ENCODE measurements at places on chromosomes 12 and 14. TPM values are rescaled to one million over a fixed set of nuclear protein-coding genes. Genes with fewer than 3 reads are reported as not detected.

The TBX3 gene
- total RNA-seq, result 21.3 TPM

The GPR84 gene
- total RNA-seq, result 0.44 TPM

The DGKA gene
- 25.1 TPM for total RNA-seq

The RASSF9 gene
- 2.2 TPM for total RNA-seq

GRCh38 chr12:66072566-66072965 lies 58.0 kb downstream of the LLPH start:
- DNase-seq, result no peak

GRCh38 chr14:75335571-75335970 lies 56.9 kb downstream of the FOS start:
- DNase-seq, result no peak

DNA sequence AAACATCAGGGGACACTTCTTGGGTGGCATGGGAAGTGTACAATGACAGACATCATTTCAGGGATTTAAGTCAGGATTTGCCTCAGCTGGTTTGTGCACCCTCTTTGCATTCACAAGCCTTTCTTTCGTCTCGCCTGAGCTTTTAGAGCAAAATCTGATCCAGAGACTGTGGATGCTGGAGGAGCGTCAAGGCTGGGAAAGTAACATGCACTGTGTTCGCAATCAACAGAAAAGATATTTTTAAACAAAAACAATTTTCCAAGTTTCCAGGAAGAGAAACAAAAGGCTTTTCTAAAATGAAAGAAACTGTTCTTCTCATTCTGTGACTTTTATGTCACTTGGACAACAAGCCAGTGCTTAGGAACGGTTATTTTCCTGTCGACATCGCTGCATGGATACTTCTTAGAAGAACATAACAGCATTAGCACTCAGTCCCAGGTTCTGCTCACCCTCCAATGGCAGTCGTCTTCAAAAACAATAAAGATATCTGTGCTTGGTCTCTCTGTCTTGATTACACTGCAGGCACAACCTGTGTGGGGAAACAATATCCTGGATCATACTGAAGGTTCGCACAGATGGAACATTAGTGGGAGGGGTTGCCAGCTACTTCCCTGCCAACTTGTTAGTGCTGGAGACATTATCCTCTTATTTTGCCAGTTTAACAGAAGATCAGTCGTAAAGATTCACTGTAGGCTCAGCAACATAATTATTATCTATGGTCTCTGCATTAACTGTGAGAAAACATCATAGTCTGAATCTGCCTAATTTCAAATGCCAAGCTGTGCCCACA lies 403.3 kb upstream of the ATP2B1 start:
- DNase-seq, result no peak

- no peak for DNase-seq
Measured at GRCh38 chr14:23555533-23555881, 564 bp upstream of the THTPA start.

DNA sequence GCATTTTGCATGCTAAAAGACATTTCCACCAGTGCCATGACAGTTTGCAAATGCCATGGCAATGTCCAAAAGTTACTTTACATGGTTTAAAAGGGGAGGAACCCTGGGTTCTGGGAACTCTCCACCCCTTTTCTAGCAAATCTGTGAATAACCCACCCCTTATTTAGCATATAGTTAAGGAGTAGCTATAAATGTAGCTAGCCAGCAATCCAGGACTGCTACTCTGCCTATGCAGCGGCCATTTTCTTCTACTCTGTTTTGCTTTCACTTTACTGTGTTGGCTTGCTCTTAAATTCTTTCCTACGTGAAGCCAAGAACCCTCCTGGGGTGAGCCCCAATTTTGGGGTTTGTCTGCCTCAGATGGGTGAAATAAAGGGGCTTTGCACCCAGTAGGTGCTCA lies 141.0 kb downstream of the PTPN11 start:
- no peak for DNase-seq

GRCh38 chr12:123533672-123534643 lies at the start of gene RILPL1:
RILPL1 (minus strand) TSS chr12:123533719; CDS start chr12:123533482, 237 bp downstream.
- peak; percentile 60 for DNase-seq

DNA sequence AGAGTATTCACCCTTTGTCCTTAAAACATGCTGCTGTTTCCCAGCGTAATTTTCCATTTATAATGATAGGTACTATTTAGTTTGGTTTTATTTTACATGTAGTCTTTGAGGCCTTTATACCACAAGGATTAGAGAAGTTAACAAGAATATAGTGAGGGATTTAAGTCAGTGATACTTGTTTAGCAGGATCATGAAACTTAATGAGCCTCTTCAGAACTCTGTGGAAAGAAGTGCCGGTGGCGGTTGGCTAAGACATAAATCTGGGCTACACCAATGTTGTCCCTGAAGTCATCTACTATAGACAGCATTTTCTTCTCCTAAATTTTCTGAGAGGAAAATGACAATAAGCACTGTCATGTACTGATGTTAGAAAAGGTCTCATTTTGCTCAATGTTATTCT lies 1226.0 kb upstream of the SEL1L start:
- no peak for DNase-seq

- DNase-seq, result no peak
Measured at GRCh38 chr12:84131076-84131475, 781.5 kb downstream of the SLC6A15 start.

DNA sequence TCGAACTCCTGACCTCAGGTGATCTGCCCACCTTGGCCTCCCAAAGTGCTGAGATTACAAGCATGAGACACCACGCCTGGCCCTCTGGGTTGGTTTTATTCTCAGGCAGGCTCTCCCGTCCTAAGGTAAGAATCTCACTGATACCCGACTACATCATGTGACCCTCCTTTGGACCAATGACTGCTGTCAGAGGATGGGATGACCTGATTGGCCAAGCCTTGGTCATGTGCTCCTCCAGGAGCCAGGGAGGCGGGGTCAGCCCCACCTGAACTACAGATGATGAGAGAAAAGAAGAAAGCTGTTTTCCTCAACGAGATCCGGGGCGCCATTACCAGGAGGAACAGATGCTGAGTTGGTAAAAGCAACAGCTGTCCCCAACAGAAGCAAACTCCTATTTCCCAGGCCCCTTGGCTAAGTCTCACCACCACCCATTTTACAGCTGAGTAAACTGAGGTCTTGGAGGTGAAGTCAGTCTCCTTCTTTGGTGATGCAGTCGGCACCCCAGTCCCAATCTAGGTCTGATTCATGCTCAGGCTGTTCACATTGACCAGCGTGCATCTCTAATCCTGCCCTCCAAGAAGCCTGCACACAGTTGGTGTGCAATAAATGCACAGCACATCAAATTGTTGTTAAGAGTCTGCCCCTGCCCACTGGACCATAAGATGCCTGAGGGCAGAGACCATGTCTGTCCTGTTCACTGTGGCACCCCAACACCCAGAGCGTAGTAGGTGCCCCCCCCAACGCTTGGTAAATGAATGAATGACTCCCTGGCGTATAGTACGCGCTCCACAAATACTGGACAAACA lies 118.8 kb downstream of the SCARB1 start:
- no peak for DNase-seq

GRCh38 chr12:76081909-76082308 lies 2.6 kb downstream of the NAP1L1 start:
- no peak for DNase-seq
